CD8-positive, alpha-beta memory T cell (primary cell): ENCODE measurements at places on chromosomes 3 and 15. TPM values are rescaled to one million over a fixed set of nuclear protein-coding genes. Genes with fewer than 3 reads are reported as not detected.

GRCh38 chr3:11556851-11557644 is 86.7 kb downstream of the VGLL4 start:
- DNase-seq, result no peak
- H3K27me3 ChIP-seq, result no peaks in the 10 kb centered on the region

SERPINI1 gene
- total RNA-seq, result 1.7 TPM

GRCh38 chr3:27392950-27393679 is 23.9 kb upstream of the NEK10 start:
- no peak for DNase-seq
- no peaks in the 10 kb centered on the region for H3K4me1 ChIP-seq
- peaks cover 8% of the 10 kb centered on the region for H3K36me3 ChIP-seq

DNA sequence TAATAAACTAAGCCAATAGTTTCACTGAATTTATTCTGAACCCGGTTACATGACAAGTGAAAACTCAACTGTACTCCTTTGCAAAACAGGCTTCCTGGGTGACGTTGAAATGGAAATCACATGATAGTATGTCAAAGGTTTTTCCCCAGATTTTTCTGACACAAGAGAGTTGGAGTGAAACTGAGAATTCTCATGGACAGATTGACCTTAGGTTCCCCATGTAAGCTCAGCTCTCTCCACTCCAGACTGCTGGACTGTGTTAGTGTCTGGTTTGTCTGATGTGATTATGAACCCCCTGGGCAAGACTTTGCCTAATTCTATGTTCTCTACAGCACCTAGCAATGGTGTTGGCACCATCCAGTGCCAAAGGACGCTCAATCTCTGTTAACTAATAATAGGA is 219.7 kb upstream of the COL8A1 start:
- no peak overlapping the region for H3K4me3 ChIP-seq
- no peaks in the 10 kb centered on the region for H3K4me1 ChIP-seq
- no peak overlapping the region for H3K27ac ChIP-seq
- DNase-seq, result no peak
- H3K27me3 ChIP-seq, result no peaks in the 10 kb centered on the region

DNA sequence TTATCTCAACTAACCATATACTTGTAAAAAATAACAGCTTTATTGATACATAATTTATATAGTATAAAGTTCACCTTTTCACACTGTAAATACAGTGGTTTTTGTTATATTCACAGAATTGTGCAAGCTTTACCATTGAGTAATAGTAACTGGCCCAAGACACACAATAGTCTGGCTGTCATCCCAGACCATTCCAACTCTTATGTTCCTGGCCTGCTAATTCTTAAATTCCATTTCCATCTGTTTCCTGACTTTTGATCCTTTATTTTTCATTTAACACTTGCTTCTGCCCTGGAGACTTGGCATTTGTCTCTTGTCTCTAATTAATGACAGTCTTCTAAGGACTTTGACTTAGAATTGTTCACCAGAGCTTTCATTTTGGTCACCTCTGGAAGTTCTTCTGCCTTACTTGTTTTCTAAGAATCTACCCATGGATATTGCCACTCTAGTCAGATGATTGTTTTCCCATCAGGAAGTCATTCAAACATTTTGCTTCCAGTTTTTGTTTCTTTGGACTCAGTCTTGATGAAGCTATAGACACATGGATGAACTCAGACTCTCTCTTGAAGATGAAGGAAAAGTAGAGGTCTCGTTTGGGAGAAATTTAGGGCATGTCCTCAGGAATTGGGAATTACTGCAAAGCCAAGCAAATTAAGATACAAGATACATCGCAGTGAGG is 27.2 kb upstream of the PLSCR4 start:
- no peak overlapping the region for H3K27ac ChIP-seq
- no peaks in the 10 kb centered on the region for H3K27me3 ChIP-seq
- DNase-seq, result no peak
- H3K4me3 ChIP-seq, result no peak overlapping the region
- no peaks in the 10 kb centered on the region for H3K4me1 ChIP-seq

RTP4 gene
- total RNA-seq, result 2.4 TPM

DNA sequence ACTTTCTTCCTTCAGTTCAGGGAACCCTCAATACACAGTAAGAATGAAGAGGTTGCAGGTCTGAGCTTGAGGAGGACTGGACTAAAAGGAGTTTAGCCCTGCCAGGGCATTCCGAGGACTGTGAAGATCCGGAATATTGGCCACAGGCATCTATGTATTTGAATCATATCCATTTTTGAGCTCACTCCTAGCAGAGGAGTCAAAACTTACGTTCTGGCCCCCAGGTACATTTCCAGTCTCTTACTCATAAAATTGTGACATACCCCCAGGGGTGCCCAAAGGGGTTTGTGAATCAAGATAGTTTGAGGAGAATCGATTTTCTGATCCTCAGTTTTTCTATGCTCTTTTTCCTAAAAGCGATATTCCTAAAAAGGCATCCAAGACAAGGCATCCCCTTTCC is 27.6 kb upstream of the SRP14 start:
- H3K27me3 ChIP-seq, result no peaks in the 10 kb centered on the region
- H3K27ac ChIP-seq, result no peak overlapping the region
- H3K4me3 ChIP-seq, result no peak overlapping the region
- DNase-seq, result no peak

- no peak for DNase-seq
- no peak overlapping the region for H3K4me3 ChIP-seq
- no peak overlapping the region for H3K27ac ChIP-seq
- H3K27me3 ChIP-seq, result no peaks in the 10 kb centered on the region
- H3K4me1 ChIP-seq, result no peaks in the 10 kb centered on the region
- no peaks in the 10 kb centered on the region for H3K36me3 ChIP-seq
These were observed 69.2 kb downstream of the RORA start for GRCh38 chr15:61159901-61160300.

ACAD9 gene
- 51.2 TPM for total RNA-seq

DNA sequence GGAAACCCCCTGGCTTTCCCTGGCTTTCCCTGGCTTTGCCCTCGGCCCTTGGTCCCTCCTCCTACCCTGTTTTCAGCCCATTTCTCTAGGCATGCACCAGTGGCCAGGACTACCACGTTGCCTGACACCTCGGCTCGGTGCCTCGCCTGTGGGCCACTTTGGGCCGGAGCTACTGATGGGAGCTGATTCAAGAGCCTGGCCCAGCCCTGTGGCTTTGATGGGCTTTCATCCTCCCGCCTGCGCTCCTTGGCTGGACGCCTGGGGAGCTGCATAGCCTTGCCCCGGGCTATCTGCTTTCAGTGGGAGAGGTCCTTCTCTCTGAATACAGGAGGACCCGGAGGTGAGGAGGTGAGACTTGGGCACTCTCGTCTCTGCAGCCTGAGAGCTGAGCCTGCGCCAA is 192.7 kb upstream of the HES1 start:
- no peak overlapping the region for H3K4me3 ChIP-seq
- no peaks in the 10 kb centered on the region for H3K36me3 ChIP-seq
- H3K27me3 ChIP-seq, result no peaks in the 10 kb centered on the region
- DNase-seq, result no peak
- peak overlapping the region; percentile 57 for H3K27ac ChIP-seq

- H3K27me3 ChIP-seq, result no peaks in the 10 kb centered on the region
- no peak overlapping the region for H3K4me3 ChIP-seq
- H3K4me1 ChIP-seq, result no peaks in the 10 kb centered on the region
These were observed 116.4 kb upstream of the HES1 start for GRCh38 chr3:194019398-194020165.

SELENOK gene
- 50.5 TPM for total RNA-seq

DNA sequence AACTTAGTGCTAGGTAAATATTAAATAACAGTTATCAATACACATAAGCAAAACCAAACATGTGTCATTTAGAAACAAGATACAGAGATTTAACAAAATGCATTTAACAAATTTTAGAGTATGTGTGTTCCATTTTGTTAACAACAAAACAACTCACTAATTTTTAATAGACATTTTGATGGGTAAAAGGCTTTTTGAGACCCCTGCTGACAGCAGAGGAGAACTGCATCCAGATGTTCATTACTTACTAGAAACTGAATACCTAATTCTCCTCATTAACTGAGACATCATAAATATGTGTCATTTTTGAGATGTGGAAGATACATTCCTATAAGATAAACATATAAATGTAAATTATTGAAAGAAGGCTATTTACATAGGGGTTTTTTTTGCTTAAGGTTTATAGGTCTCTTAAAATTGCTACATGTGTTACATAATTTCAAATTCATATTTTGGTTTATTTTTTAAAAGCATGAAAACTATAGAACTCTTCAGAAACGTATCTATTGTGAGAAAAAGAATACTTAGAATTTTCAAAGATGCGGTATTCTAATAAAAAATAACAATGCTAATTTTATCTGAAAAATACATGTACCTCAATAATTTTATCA is 1009.8 kb downstream of the TUSC7 start:
- no peaks in the 10 kb centered on the region for H3K27me3 ChIP-seq
- no peaks in the 10 kb centered on the region for H3K36me3 ChIP-seq
- H3K4me1 ChIP-seq, result no peaks in the 10 kb centered on the region
- H3K27ac ChIP-seq, result no peak overlapping the region
- DNase-seq, result no peak
